Forelimb muscle (tissue), 1 donor: ENCODE measurements at places on chromosomes 4 and X. TPM values are rescaled to one million over a fixed set of nuclear protein-coding genes. Genes with fewer than 3 reads are reported as not detected.

The LPAR4 gene
- 43.1 TPM for polyA plus RNA-seq

The PCYT1B gene
- 2.0 TPM for polyA plus RNA-seq

The KLHL15 gene
- polyA plus RNA-seq: 10.9 TPM

The SUPT20HL2 gene
- polyA plus RNA-seq: 0.28 TPM

The GLRA2 gene
- polyA plus RNA-seq: 0.11 TPM

The TLR2 gene
- 2.2 TPM for polyA plus RNA-seq

The GC gene
- not detected for polyA plus RNA-seq

The AIFM1 gene
- 21.3 TPM for polyA plus RNA-seq

The TXK gene
- 0.48 TPM for polyA plus RNA-seq

The GABRG1 gene
- not detected for polyA plus RNA-seq

The UCP1 gene
- polyA plus RNA-seq: not detected

The RUFY3 gene
- 89.7 TPM for polyA plus RNA-seq

The OCIAD1 gene
- 208 TPM for polyA plus RNA-seq

The PAGE1 gene
- polyA plus RNA-seq: not detected

The HSPA4L gene
- 9.0 TPM for polyA plus RNA-seq

The UPF3B gene
- polyA plus RNA-seq: 13.5 TPM

The TKTL1 gene
- polyA plus RNA-seq: 0.22 TPM

The SOWAHD gene
- 0.47 TPM for polyA plus RNA-seq

The AFF2 gene
- 0.66 TPM for polyA plus RNA-seq

The FAM47E gene
- 1.5 TPM for polyA plus RNA-seq

The SSX4B gene
- not detected for polyA plus RNA-seq

The USP26 gene
- not detected for polyA plus RNA-seq

The WDR17 gene
- 0.97 TPM for polyA plus RNA-seq

The PRPS1 gene
- polyA plus RNA-seq: 23.3 TPM

The GAGE12F gene
- polyA plus RNA-seq: not detected

The FGF5 gene
- polyA plus RNA-seq: 0.61 TPM

The TBC1D25 gene
- polyA plus RNA-seq: 8.7 TPM

The SUPT20HL1 gene
- 0.10 TPM for polyA plus RNA-seq

The ASB5 gene
- polyA plus RNA-seq: 133 TPM

The KDM5C gene
- polyA plus RNA-seq: 48.9 TPM

The L1CAM gene
- polyA plus RNA-seq: 1.9 TPM

The SORCS2 gene
- polyA plus RNA-seq: 8.8 TPM

The CNGA1 gene
- polyA plus RNA-seq: 0.94 TPM

The DDIT4L gene
- polyA plus RNA-seq: 12.5 TPM

The ATRX gene
- 48.4 TPM for polyA plus RNA-seq

The TCEANC gene
- polyA plus RNA-seq: 4.3 TPM

The HELT gene
- not detected for polyA plus RNA-seq

The DKC1 gene
- polyA plus RNA-seq: 35.7 TPM

The MAGEA2 gene
- not detected for polyA plus RNA-seq

The GAB3 gene
- polyA plus RNA-seq: 4.7 TPM

The FREM3 gene
- 0.15 TPM for polyA plus RNA-seq

The ETNPPL gene
- polyA plus RNA-seq: not detected

The TMEM156 gene
- polyA plus RNA-seq: 0.18 TPM

The CT45A6 gene
- not detected for polyA plus RNA-seq

The EREG gene
- not detected for polyA plus RNA-seq

The ANTXR2 gene
- 98.0 TPM for polyA plus RNA-seq
